ENCODE measurements at places on chromosomes 3 and 15. TPM values are rescaled to one million over a fixed set of nuclear protein-coding genes. Genes with fewer than 3 reads are reported as not detected.

DNA sequence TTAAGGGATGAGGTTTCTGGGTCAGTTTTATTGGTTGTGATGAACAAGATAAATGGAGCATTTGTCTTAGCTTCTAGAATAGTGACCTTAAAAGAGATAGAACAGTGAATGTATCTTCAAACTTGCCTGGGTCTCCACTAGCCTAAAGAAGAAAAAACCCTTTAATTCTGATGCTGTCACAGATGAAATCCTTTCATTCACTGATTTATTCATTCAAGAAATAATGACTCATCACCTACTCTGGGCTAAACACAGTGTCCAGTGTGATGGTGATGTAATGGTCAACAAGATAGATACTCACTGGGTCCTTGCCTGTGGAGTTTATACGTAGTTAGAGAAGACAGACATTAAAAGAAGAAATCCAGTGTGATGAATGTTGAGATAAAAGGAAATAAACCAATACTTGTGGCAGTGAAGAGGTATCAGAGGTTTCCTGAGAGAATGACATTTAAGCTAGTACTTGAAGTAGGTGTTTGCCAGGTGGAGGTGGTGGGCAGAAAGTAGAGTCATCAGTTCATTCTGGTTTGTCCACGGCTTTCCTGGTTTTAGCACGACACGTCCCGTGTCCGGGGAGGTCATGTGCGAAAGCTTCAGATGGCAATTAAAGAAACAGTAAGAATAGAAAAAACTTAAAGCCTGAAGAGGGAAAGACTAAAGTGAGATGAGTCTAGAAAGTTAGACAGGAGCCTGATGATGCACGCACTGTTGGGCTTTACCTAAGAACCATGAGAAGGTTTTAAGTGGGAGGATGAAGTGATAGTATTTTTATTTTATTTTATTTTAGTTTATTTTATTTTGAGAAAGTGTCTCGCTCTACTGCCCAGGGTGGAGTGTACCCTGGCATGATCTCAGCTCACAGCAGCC is 18.5 kb downstream of the PAK2 start:
- DNase-seq = peak; percentile 50
- no peaks in the 10 kb centered on the region for H3K27me3 ChIP-seq
- no peaks in the 10 kb centered on the region for H3K4me1 ChIP-seq
- H3K4me3 ChIP-seq = no peak overlapping the region
- H3K27ac ChIP-seq = no peak overlapping the region

- H3K27ac ChIP-seq = no peak overlapping the region
- peaks cover 26% of the 10 kb centered on the region for H3K4me1 ChIP-seq
- no peak overlapping the region for H3K4me3 ChIP-seq
These were observed 118.8 kb upstream of the GALNT15 start for GRCh38 chr3:16055606-16056211.

GRCh38 chr3:127427156-127427555 is 139.3 kb upstream of the PRR20G start:
- no peaks in the 10 kb centered on the region for H3K4me1 ChIP-seq
- peaks cover 86% of the 10 kb centered on the region for H3K27me3 ChIP-seq
- DNase-seq = no peak
- no peaks in the 10 kb centered on the region for H3K36me3 ChIP-seq
- H3K27ac ChIP-seq = no peak overlapping the region

- H3K27me3 ChIP-seq = no peaks in the 10 kb centered on the region
- H3K27ac ChIP-seq = peak overlapping the region; percentile 12
- no peaks in the 10 kb centered on the region for H3K36me3 ChIP-seq
- H3K4me3 ChIP-seq = no peak overlapping the region
- DNase-seq = peak; percentile 69
These were observed 46.8 kb downstream of the MYO5A start for GRCh38 chr15:52481915-52482314.

DNA sequence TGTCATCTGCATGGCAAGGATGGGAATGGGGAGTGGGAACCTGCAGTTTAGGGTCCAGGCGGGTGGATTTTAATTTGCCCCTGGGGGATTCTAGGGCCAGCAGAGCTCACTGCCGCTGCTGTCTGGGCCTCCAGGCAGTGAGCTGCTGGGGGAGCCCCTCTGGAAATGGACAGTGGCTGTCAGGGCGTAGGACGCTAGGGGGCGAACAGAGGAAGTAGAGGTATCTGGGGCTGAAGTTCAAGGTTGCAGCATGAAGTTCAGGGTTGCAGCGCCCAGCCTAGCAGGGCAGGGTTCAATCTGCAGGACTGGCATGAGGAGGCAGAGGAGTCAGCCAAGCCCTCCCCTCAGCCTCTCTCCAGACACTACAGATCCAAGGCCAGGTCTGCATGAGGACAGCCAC is 49.5 kb downstream of the APBA2 start:
- H3K4me3 ChIP-seq = no peak overlapping the region
- no peaks in the 10 kb centered on the region for H3K27me3 ChIP-seq
- no peak for DNase-seq
- no peaks in the 10 kb centered on the region for H3K4me1 ChIP-seq

DNA sequence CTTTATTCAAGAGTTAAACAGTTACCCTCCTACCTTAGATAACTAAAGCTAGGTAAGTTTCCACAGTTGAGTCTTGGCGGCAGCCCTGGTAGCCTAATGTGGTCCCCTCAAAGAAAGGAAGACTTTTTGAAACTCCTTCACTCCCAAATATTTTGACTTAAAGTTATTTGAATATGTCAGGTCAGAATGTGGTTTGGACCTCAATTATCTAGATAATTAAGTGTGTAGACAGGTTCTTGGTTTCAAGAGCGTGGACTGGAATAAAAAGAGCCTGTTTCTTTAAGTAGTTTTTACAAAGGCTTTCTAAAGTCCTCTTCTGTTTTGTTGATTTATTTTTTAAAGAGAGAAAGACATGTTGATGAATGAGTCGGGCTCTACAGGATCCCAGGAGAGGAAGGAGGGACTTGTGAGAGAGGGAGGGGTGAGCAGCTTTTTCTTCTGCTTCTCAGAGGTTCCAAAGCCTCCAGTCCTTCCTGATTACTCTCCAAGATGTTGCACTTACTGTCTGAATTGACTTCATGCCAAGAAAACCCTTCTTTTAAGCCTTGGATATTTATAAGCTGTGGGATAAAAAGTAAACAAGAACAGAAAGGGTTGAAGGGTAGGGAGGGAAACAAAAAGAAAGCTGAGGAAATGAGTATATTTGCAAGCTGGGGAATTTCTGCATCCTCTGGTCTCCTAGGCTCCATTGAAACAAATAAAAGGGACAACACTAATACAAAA is 457.4 kb downstream of the IGSF11 start:
- H3K27me3 ChIP-seq = no peaks in the 10 kb centered on the region
- H3K4me3 ChIP-seq = no peak overlapping the region
- H3K4me1 ChIP-seq = no peaks in the 10 kb centered on the region
- no peak for DNase-seq
- H3K27ac ChIP-seq = no peak overlapping the region

GRCh38 chr3:33218446-33219174 is at the start of gene SUSD5:
TSS of gene SUSD5 (minus strand) at chr3:33218810. CDS start at chr3:33218797, 13 bp downstream.
- DNase-seq = no peak
- H3K4me3 ChIP-seq = peak within 1 kb of the TSS; percentile 44
- no peaks in the 10 kb centered on the region for H3K36me3 ChIP-seq

- H3K4me1 ChIP-seq = peaks cover 14% of the 10 kb centered on the region
- H3K27ac ChIP-seq = no peak overlapping the region
- no peak overlapping the region for H3K4me3 ChIP-seq
- H3K36me3 ChIP-seq = no peaks in the 10 kb centered on the region
- DNase-seq = peak; percentile 1
These were observed 15.4 kb downstream of the ARNT2 start for GRCh38 chr15:80419546-80419945.

DNA sequence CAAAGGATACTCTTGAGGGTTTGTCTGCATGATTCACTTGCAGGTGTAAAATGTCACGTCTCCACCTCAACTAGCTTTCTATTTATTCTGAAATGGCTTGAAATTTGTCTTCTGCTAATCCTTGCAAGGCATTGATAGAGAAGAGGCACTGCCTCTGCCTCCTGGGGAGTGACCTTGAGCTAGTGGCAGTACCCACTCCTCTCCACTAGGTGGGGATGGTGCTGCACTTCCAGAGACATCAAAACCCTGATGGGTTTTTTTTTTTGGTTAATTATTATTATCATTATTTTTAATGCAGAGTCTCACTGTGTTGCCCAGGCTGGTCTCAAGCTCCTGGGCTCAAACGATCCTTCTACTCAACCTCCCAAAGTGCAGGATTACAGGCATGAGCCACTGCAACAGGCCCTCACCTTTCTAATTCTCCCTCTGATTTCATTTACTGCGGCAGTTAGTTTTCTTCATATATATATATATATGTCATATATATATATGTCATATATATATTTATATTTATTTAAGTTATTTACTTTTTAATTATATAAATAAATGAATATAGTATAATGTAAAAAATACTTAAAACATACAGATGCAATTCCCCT is 117.6 kb upstream of the EIF1B start:
- peaks cover 20% of the 10 kb centered on the region for H3K27me3 ChIP-seq
- no peaks in the 10 kb centered on the region for H3K4me1 ChIP-seq
- H3K36me3 ChIP-seq = no peaks in the 10 kb centered on the region
- H3K4me3 ChIP-seq = no peak overlapping the region

DNA sequence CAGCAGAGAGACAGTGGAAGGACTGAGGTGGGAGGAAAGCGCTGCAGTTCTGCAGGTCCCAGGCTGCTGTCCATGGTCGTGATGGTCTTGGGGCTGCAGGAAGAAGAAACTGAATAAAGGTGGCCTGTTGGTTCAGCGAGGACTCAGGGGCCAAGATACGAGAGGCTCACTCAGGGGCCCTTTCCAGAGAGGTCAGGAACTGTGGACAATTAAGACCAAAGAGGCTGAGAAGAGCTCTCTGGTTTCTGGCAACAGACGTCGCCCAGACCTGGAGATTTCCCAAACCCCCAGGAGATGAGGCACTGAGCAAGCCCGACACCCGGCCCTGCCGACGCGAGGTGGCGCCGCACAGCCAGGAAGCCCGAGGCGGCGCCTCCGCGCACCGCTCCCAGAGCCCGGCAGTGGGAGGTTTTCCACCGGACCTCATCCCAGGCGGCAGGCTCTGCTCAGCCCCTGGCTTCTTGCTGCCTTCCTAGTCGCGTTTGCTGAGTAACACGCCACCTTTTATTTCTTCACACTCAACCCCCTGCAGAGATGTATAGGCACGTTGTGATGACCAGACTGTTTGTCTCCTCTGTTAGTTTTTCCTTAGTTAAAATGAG is 56.4 kb upstream of the ARRDC4 start:
- H3K4me1 ChIP-seq = no peaks in the 10 kb centered on the region
- H3K36me3 ChIP-seq = no peaks in the 10 kb centered on the region
- peak; percentile 62 for DNase-seq
- peaks cover 59% of the 10 kb centered on the region for H3K27me3 ChIP-seq

The PTPRG gene
- total RNA-seq = 0.29 TPM

The IQCF5 gene
- total RNA-seq = not detected

The CPA3 gene
- total RNA-seq = not detected

The GABRR3 gene
- not detected for total RNA-seq

Measured in PC-3 (cell line).